ENCODE measurements at places on chromosomes 6 and 20.

DNA sequence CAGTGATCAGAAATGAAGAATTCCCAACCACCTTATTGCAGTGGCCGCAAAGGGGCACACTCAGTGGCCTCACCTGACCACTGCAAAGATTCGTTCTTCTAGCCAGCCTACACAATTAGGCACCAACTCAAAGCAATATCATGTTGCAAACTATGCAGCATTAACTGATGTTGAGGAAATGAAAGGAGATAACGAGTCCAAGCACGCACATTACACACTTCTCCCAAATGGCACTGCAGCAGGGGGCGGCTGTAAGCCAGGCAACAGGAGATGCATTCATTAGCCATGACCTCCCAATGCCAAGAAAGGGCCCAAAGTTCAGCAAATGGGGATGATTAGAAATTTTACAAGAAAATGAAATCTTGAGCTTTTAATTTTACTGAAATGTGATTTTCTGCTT, 39.3 kb downstream of the ATXN1 start:
- no peak for DNase-seq

- no peak for DNase-seq
Observed at GRCh38 chr6:1613688-1614447, 4.2 kb downstream of the FOXC1 start.

DNA sequence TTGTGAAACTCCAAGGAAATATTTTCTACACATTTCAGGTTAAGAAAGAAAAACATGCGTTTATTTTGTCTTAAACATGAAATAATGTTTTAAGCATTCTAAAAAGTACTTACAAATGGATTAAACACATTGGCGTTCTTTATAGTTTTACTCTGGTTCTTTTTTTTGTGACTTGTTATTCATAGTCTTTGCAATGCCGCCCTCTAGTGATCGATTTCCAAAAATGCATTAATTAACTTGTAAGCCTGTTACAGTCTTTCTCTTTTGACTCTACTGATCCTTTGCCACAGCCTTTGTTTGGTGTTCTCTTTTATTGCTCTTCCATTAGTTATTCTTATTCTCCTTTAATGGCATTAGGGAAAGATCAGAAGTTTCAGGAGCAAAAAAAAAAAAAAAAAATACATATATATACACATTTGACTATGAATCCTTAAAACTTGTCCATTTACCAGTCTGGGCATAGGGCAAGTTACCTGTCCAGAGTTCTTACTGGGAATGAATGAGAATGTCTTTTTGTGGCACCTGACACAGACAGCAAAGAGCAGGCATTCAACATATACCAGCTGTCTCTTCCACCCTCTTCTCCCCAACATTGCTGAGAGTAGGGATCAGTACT, 59.9 kb downstream of the MACROD2 start:
- peak; percentile 71 for DNase-seq

DNA sequence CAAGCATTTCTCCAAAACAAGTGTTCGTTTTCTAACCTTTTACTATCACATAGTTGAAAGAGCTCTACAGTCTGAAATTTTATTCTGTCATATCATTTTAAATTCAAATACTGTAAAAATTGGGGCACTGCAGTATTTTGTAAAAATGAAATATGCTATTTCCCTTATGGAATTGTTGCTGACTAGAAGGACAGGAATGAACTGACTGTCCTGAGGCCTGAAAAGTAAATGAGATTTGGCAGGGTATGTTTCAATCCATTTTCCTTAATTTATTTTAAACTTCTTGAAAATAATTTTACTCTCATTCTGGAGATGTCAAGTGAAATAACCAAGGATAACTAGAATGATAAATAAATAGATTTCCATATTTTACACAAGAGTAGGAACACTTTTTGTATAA, 11.9 kb upstream of the PNRC1 start:
- DNase-seq, result no peak

GRCh38 chr6:93325761-93326160, 93.6 kb downstream of the EPHA7 start:
- DNase-seq, result no peak

DNA sequence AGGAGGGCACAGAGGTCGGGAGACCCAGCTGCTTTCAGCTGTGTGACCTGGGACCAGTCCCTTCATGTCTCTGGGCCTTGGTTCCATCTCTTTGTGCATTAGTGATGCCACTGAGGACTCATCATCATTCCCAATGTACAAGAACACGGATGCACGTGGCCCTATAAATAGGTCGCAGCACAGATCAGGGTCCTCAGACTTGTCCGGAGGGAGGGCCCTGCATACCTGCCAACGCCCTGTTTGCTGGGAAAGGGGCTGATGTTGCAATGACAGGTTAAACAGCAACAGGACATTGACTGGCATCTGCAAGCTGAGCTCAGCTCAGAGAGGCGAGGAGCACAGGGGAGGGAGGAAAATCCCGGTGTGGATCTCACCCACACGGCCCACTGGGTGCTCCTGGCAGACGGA, 21.8 kb downstream of the TGM2 start:
- DNase-seq, result no peak

DNA sequence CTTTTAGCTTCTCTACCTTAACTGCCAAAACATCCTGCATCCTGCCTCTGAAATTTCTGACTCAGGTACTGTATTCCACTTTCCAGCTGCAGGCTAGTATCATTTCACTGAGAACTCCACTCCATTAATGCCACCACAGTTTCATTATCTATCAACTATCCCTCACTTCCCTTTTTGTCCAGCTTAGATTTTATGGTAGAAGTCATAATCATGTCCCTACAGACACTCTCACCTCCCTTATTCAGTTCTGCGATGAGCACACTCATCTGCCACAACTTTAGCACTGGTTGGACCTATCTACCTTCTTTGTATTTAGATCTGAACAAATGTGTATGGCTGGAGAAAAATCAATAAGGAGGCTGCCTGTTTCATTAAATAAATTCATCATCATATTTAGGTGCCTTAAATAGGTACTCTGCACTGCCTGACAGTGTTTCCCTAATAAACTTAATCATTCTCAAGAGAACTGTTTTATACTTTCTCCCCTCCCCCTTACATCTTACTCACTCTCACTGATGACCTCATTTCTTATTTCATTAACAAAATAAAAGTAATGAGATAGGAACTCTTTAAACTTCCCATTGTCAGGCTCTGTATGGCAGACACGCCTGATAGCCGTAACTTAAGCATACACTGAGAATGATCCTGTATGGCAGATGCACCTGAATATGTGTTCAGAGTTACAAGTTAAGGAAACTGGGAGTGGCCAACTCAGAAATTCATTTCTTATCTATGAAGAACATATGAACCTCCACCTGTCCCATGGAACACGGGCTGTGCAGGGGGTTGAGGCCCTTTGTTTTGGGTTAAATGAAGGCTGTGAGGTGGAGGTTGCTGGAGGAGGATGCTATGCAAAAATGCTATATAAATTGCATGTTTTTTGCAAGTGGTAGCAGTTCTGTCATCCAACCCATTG, 95.3 kb upstream of the MAN1A1 start:
- DNase-seq, result no peak

GRCh38 chr6:113381232-113381631, 475.9 kb upstream of the MARCKS start:
- DNase-seq, result no peak

- no peak for DNase-seq
Observed at GRCh38 chr6:137001299-137001976, 43.3 kb downstream of the IL20RA start.

- DNase-seq, result no peak
Observed at GRCh38 chr20:19768325-19768842, 10.3 kb downstream of the RIN2 start.

DNA sequence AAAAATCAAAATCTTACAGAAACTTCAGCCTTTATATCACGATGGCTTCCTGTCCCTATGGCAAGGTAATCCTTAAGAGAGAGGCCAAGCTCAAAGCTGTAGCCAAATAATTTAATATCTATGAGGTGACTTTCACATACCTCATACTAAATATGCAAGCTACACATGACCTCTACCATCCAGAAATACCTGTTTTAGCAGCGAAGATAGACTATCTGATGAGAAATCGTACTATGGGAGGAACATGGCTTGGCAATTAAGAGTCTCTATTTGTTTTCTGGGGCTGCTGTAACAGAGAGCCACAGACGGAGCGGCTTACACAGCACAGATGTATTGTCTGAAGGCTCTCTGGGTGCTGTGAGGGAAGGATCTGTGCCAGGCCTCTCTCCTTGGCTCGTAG, 31.0 kb upstream of the SALL4 start:
- no peak for DNase-seq

GRCh38 chr20:34755367-34755766, 51.2 kb downstream of the TP53INP2 start:
- no peak for DNase-seq
